T-cell (primary cell): ENCODE measurements at places on chromosomes 7 and 10.

GRCh38 chr10:17183110-17183509 lies 18.4 kb downstream of the TRDMT1 start:
- no peak for DNase-seq

DNA sequence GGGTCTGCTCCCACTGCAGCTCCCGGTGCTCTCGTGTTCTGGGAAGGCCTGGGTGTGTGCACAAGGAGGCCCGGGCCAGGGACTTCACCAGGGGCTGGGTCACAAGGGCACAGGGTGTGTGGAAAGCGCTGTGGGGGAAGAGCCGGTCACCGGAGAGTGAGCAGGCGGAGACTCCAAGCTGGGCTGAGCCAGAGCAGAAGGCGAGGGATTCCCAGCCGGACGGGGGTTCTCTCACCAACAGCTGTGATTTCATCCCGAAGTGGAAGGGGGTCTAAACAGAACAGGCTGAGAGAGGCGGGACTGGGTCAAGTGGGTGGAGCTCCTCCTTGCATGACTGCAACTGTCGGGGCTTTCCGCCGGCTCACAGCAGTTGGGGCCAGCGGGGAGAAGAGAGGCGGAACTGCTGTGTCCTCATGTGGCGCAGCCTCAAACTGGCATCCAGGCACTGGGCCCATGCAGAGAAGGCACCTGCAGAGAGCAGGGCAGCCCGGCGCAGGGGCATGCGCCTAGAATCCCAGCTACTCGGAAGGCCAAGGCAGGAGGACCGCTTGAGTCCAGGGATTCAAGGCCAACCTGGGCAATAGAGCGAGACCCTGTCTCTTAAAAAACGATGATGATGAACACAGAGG lies 7.6 kb upstream of the ORAI2 start:
- peak; percentile 86 for DNase-seq

DNA sequence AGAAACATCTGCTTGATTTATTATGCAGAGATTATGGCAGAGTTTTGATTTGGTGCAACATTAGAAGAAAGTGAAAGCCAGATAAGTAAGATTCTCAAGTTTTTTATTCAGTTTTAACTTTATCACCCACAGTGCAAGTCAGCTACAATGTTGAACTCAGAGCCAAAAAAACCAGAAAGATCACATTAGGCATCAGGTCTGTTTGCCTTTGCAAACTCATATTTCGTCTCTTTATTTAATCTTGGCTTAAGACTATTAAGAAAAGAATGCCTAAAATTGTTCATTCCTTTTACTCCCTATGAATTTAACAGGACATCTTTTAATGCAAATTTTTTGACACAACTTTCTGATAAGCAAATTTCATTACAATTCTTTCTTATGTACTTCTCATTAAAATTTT lies 76.0 kb upstream of the TMEM26 start:
- DNase-seq, result no peak

GRCh38 chr7:86991771-86992191 lies 67.7 kb downstream of the ELAPOR2 start:
- DNase-seq, result no peak

DNA sequence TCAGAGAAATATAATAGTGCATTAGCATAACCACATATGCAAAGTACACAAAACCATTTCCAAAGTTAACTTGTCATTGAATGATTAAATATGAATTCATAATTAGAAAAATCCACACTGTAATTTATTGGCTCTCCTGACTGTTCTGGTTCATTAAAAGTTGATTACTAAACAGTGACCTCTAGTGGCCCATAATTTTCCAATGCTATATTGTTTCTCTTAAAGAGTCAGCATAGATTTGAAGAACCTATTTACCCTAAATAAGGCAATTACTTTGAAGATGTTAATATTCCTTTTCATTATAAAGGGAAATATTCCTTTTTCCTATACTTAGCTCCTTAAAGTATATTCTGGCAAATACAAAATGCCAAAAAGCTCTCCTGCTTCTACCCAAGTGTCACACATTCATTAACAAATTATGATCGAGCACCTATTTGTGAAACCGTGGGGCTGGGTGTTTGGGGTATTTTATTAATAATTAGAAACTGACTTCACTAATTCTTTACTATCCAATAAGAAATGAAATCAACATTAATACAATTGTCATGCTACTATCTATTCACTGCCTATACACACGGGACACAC lies 86.2 kb downstream of the HIBADH start:
- DNase-seq, result no peak

DNA sequence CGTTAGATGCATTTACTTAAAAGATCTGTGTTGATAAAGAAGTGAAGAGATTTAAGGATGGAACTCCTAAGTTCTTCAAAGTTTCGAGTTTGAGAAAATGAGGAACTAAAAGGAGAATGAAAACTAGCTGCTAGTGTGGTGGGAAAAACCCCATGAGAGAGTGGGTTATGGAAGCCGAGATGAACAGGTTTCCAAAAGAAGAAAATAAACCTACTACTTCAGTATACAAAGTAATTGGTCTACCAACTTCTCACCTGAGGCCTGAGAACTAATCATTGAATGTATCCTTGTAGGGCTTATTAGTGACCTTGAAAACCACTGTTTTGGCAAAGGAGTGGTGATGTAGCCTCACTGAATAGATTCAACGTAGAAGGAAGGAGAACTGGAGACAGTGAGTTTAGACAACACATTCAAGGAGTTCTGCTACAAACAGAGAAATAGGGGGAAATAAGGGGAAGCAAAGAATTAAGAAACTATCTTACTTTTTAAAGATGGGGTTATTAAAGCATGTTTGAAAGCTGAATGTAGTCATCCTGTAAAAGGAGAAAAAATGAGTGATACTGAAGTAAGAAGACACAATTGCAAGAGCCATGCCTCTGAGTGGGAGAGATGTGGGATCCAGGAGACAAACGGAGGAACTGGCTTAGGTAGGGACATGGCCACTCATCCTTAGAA lies 50.8 kb downstream of the CH25H start:
- DNase-seq, result no peak

DNA sequence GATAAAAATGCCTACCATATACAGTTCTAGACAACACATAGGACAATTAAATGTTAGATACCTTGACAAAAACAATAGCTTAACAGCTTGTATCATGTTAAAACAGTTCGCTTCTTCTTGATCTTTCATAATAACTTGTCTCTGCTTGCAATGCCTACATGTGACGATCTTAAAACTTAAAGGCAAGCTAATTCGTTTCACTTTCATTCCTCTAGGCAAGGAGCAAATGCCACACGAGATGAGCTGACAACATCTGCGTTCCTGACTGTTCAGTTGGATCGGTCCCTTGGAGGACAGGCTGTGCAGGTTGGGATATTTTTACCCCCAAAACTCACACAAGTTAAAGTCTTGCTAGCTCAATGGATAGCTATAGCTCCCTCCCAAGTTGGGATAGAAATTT lies 51.6 kb upstream of the ARL4A start:
- no peak for DNase-seq

DNA sequence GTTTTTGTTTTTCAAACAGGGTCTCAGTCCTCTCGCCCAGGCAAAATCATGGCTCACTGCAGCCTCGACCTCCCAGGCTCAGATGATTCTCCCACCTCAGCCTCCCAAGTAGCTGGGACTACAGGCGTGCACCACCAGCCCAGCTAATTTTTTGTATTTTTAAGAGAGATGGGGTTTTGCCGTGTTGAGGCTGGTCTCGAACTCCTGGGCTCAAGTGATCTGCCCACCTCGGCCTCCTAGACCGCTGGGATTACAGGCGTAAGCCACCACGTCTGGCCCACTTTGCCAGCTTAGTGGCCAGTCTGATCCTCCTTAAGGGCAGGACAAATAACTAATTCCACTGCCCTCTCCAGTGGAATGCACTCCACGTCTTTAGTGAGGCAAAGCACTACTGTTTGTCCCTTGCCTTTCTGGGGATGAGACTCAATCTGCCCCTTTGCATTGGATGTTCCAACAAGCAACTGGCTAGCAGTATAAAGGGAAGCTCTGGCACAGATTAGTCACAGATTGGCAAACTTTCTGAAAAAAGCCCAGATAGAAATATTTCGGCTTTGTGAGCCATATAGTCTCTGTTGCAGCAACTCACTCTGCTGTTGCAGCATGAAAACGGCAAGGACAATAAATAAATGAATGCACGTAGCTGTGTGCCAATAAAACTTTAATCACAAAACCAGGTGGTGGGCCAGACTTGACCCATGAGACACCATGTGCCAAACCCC lies 143.8 kb upstream of the RHEB start:
- DNase-seq, result no peak

GRCh38 chr7:95527776-95528250 lies 42.1 kb downstream of the ASB4 start:
- DNase-seq, result no peak

DNA sequence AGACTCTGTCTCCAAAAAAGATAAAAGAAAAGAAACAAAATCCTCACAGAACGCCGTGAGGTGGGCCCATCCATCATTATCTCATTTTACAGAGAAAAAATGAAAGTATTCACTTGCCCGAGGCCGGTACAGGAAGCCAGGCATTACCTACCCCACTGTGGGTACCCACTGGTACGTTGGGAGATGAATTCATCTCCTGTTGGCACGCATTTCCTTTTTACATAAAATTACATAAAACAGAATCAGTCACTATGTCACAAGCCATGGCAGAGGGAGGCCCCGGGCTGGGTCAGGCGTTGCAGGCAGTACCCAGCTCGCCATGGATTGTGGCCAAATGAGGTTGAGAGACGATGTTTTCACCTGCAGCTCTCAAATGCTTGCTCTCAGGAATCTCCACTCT lies 38.6 kb upstream of the TNRC18 start:
- peak; percentile 29 for DNase-seq

GRCh38 chr7:137943132-137943551 lies 58.7 kb downstream of the CREB3L2 start:
- no peak for DNase-seq

GRCh38 chr10:70090013-70090412 lies 37.4 kb downstream of the MACROH2A2 start:
- DNase-seq, result no peak

DNA sequence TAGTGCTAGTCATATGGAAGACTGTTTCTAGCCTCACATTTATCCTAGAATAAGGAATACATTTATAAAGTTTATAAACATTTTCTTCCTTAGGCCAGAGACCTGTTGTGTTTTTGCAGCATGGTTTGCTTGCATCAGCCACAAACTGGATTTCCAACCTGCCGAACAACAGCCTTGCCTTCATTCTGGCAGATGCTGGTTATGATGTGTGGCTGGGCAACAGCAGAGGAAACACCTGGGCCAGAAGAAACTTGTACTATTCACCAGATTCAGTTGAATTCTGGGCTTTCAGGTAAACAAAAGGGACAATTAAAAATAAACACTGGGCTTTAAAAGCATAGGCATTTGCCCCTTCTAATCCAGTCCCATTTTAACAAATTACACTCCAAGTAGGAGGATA lies 4.2 kb downstream of the LIPF start:
- DNase-seq, result no peak

DNA sequence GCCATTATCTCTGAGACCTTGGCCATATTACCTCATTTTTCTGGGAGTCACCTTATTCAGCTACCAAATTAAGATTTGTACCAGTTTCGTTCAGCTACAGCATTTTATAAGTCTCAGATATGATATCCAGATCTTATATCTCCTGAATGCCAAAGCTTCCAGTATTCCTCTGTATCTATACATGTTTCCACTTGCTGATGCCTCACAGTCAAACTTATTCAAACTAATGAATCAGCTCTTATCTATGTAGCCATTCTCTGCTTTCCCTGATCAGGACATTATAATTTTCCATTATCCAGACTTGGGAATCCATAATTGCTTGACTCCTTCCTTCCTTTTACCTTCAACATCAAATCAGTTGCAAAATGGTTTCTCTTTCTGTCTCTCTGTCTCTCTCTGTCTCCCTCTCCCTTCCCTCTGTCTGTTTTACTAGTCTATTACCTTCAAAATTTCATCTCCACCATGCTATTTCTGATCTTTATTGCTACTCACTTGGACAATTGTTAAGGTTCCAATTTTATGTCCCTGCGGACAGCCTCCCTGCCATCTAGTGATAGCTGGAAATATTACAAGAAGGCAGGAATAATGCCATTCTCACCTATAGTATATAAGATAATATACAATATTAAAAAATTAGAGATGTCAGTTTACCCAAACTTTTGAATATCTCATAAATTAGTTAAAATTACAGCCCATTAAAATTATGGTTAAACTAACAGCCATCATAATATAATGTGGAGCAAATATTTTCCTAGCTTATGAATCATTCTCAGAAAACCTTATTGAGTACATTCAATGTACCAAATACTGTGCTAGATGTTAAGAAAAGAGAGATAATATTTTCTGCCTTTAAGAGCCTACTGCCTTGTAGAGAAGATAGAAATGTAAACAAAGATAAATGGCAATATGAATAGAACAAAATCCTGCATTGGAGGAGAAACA lies 89.8 kb downstream of the PCLO start:
- DNase-seq, result no peak

DNA sequence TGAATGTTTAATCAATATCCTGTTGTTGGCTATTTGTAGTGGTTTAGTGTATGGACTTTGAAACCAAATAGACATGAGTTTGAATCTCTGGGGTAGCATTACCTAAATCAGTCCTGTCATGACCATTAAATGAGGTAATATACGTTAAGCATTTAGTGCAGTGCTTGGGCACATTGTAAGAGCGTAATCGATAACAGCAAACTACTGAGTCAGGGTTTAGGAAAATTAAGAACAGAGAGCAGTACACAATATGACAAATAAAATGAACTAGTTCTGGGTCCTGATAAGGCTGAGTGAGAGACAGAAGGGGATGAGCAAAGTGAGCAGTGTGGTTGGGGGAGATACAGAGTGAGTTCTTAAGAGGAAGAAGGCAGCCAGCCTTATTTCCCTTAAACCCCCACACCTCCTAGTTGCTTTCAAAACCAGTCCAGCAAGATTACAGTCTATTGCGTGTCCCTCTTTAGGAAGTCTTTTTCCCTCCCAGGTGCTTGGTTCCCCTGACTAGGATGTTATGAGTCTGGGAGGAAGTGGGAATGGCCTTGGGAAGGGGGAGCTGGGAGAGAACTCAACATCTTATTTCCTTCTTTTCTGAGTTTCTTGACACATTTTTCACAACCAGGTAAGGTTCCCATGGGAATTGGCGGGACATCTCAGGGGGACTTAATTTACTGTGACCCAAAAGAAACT lies 171.0 kb downstream of the SND1 start:
- DNase-seq, result no peak

- no peak for DNase-seq
Observed at GRCh38 chr7:100430493-100431285, 1.1 kb downstream of the MEPCE start.

DNA sequence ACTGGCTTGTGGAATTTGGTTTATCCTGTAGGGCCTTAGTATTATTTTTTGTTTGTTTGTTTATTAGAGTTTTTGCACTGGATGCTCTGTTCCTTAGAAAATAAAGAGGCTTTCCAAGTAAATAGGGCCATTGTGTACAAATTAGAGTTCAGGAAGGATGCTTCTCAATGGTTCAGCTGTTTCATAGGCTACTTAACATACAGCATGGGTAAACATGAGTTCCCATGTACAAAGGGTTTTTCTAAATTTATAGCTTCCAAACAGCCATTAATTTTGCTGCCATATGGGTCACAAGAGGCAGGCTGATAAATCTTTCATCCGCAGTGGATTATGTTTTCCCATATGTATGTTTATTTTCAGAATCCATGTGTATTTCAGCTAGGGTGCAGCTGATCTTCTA lies 121.6 kb upstream of the WDR11 start:
- DNase-seq, result no peak
